ENCODE measurements at places on chromosomes 4 and X.

DNA sequence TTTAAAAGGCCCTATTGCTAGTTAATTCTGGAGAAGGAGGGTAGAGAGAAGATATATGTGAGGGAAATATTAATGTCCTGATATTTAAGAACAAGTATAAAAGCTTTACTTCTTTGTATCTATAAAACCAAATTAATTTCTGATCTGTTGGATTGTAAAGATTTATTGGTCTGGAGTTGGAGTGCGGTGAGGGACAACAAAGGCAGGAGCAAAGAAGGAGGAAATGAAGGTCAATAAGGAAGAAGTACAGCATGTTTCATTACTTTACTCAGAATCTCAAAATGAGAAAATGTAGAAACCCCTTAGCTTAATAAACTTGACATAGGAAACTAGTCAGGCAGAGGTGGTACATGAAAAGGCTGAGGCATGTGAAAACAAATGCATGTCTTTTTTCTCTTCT is 192.9 kb downstream of the PALLD start:
- DNase-seq = no peak

DNA sequence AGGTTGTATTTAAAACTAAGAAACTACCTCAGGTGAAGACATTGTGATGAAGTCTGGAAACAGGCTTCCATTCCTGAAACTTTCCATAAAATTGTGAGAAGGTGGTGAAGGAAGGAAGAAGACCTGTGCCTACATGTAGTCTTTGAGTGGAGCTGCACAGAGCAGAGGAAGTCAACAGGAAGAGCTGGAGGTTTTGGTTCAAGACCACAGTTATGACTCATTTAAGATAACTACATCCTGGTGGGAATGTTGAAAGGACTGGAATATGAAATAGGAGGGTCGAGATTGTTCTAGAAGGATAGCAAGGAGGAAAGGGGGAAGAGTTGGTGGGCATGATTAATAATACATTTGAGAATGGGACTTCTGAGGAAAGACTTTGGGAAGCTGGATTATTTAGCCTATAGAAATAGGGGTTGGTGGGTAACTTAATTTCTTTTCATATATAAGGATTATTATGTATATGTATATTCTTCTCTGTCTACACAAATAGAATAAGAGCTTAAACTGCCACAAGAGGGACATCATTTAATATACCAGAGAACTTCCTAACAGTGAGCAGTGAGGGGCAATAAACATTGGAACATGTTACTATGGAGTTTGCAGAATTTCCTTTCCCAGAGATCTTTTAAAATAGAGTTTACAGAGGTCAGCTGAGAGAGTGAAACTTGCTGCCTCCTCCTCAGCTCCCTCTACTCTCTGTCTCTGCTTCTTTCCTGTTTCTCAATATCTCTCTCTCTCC is 23.5 kb downstream of the AWAT2 start:
- DNase-seq = no peak

GRCh38 chr4:111879539-111879938 is 265.7 kb upstream of the FAM241A start:
- no peak for DNase-seq

DNA sequence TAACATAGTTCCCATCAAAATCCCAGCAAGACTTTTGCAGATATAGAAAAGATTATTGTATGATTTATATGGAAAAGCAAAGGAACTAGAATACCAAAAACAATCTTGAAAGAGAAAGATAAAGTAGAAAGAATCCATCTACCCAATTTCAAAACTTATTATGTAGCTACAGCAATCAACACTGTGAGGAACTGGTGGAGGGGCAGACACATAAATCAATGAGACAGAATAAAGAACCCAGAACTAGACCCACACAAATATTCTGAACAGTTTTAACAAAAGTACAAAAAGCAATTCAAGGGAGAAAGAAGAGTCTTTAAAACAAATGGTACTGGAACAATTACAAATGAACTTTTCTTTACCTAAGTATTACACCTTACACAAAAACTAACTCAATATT is 67.0 kb downstream of the LRBA start:
- DNase-seq = no peak

DNA sequence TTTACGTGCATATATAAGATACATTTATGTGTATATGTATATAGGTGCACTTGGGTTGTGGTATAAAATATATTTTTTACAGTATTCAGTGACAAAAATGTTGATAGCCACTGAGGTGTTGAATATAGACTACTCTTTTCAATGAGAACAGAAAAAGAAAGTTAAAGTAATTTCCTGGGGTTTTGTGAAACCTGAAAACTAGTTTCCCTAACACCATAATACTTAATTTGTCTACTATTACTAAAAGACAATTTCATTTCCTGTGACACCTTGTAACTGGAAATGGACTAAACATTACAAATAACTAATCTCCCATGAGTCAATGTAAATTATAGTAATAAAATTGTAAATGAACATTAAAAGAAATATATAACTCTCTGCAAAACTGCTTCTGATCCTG is 32.0 kb upstream of the MAP9 start:
- no peak for DNase-seq

GRCh38 chr4:48102303-48102702 is 31.7 kb downstream of the TXK start:
- no peak for DNase-seq

DNA sequence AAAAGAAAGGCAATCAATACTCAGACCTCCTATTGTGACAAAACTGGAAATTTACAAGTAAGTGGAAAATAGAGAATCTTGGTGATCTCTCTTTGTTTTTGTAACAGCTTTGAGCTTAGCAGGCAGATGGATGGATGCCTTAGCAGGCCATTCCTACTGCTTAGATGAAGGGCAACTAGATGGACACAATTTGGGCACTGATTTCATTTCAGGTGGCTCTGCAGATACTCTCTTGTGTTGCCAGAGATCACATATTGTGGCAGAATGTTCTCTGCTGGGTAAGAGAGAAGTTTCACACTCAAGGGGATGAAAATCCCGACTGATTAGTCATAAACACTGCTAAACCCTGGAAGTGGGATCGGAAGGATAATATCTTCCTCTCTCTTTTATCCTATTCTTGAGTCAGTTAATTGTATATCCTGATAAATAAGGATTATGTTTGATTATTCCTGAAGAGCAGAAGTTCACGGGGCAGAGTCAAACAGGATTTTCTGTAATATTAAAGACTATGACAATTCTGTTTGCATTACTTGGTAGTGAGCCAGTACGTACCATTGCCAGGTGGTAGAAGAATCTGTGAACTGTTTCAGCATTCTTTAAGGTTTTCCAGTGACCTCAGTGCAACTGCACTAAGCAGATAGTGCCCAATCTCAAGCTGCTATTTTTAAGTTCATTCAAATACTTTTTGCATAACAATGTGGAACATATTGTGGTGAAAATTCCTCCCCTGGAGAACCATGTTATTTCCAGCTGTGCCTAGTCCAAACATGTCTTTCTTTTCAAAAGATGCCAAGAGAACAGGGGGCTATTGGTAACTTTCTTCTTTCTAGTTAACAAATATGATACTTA is 974.3 kb downstream of the FSTL5 start:
- DNase-seq = no peak

- no peak for DNase-seq
Observed at GRCh38 chr4:159077702-159078495, 25.0 kb upstream of the RAPGEF2 start.

- no peak for DNase-seq
Observed at GRCh38 chrX:95764972-95765451, 919.6 kb upstream of the DIAPH2 start.

- no peak for DNase-seq
Observed at GRCh38 chr4:87188048-87188447, 32.4 kb downstream of the KLHL8 start.

GRCh38 chr4:42151568-42152506 is 618 bp downstream of the BEND4 start:
- no peak for DNase-seq

GRCh38 chr4:14419516-14419915 is 582.8 kb upstream of the CPEB2 start:
- DNase-seq = no peak

DNA sequence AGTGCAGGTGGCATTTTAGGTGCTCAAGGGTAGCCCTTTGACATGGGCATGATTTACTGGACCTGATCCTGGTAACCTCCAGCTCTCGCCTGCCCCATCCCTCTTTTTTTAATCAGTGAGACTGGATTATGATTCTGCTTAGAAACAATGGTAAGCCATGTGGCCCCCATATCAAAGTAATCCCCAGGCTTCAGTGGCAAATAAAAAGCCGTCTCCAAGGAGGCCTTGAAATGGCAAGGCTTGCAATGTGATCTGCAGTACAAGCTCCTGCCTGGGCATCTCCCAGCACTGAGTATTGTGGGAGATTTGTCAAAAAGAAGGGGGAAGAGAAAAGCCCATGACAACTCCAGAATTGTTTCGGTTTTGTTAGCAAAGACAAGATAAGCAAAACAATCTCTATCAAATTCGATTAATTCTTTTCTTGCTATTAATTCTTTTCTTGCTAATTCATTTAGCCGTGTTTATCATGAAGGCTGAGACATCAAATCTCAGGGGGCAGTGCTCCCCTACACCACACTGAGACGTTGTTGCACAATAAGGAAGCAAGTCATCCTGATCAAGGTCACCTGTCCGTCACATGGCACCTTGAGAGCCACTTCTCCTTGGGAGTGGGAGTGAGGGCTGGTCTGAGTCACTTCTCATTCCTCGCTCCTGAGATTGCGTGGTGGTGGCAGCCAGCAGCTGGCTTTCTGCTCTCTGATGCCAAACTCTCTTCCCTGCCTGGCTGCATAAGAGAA is 312.7 kb upstream of the GATB start:
- DNase-seq = no peak

DNA sequence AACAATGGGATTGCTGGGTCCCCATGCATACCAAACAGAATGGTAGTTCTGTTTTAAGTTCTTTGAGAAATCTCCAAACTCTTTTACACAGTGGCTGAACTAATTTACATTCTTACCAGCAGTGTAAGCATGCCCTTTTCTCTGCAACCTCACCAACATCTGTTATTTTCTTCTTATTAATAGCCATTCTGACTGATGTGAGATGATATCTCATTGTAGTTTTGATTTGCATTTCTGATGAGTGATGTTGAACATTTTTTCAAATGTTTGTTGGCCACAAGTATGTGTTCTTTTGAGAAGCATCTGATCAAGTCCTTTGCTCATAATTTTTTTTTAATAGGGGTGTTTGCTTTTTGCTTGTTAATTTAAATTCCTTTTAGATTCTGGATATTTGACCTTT is 41.2 kb upstream of the ZMAT1 start:
- DNase-seq = no peak

GRCh38 chr4:74335341-74336021 is 27.2 kb downstream of the EPGN start:
- DNase-seq = no peak

DNA sequence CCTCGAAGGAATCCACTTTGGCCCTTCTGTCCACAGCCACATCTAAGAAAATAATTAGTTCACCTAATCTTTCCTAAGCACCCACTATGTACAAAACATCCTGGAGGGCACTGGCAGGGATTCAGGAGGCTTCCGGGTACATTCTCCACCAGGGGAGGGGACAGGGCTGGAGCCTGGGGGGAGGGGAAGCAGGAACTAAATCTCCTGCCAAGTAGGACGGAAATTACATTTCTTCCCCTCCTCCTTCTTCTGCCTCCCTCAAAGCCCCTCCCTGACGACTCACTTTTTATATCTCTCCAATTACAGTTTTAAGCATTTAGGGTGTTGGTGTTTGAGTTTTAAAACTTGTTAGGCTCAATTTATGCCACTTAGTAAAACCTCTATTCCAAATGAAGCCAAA is 203.1 kb downstream of the BCOR start:
- DNase-seq = no peak

DNA sequence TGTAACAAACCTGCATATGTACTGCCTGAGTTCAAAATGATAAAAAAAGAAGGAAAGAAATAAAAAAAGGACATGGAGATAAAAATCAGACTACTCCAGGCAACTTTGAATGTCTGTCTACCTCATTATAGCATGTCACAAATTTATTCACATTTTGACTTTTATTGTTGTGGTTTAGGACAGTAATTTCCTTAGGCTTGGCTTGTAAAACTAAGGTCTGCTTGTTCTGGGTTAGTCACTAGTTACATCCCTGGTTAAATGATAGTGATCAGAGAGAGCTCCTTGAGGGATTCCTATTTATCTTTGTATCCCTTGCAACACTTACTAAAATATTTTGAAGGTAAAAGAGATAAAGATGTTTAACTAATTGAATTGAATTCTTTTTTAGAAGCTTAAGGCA is 42.5 kb upstream of the ITM2A start:
- DNase-seq = no peak

DNA sequence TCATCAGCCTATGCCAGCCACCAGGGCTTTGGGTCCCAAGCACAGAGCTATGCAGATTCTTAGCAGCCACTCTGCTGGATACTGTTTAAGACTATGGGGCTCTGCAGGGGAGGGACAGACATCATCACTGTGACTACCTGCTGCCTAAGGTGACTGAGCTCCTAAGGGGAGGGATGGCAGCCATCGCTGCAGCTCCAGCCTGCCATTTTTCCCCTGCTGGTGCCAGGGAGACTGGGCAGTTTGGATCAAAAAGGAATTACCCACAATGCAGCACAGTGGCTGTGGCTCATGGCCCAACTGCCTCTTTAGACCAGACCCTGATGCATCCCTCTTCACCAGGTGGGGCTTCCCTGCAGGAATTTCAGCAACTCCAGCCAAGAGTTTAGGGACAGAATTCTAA is 28.6 kb upstream of the INPP4B start:
- DNase-seq = no peak

GRCh38 chr4:25235401-25235800 is 1.6 kb downstream of the PI4K2B start:
- DNase-seq = no peak

- DNase-seq = no peak
Observed at GRCh38 chr4:24519649-24520048, 64.7 kb downstream of the DHX15 start.

DNA sequence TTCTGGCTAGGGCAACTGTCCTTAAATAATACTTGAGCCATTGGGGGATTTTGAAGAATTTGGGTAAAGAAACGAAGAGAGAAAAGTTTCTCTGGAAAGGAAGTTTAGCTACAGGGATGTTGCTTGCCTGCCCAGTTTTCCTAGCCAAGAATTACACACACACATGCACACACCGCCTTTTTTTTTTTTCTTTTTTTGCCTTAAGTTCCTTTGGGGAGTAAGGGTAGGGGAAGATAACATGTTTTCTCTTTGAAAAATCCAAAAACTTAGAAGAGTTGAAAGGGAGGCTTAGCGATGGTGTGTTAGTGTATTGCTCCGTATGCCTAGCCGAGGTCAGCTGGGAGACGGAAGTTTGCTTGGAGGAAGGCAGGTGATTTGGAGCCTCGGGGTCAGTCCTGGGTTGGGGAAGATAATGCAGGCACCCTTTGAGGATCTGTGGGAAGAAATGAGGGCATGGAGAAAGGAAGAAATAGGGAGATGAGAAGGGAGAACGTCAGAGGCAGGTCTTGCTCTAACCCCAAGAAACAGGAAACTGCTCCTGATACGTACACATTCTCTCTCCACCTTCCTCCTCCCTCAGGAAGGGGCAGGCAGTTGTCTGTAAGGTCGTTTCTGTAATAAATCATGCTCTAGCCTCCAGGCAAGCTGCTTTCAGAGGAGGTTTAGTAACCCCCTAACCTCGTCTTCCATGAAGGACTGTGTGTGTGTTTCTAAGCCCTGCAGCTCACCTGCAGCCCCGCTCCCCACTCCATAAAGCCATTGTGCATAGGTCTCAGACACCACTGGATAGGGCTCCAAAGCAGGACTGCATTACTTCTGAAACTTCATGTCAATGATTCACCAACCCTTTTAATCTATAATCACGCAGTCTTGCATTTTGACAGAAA is 10.5 kb downstream of the KLF3 start:
- no peak for DNase-seq

- DNase-seq = no peak
Observed at GRCh38 chrX:44765556-44765955, 78.3 kb upstream of the DUSP21 start.

Measured in T-helper 9 cell (primary cell).